ENCODE measurements at places on chromosomes 3 and 15.

DNA sequence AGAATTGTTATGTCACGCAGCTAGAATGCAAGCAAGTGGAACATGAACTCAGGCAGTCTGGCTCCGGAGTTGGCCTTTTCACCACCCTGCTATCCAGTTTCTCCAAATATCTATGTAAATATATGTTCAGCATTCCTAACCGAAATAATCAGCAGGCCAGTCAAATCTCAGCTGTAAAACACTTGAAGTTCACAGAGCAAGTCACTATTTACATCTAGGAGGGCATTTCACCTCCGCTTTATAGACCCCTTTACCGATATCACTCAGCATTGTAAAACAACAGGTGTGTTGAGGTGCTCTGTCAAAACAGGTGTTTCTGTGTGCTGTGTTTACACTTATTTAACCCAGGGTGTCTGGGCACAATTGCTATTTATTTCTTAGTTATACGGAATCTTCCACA, 12.2 kb upstream of the HES1 start:
- DNase-seq = no peak

DNA sequence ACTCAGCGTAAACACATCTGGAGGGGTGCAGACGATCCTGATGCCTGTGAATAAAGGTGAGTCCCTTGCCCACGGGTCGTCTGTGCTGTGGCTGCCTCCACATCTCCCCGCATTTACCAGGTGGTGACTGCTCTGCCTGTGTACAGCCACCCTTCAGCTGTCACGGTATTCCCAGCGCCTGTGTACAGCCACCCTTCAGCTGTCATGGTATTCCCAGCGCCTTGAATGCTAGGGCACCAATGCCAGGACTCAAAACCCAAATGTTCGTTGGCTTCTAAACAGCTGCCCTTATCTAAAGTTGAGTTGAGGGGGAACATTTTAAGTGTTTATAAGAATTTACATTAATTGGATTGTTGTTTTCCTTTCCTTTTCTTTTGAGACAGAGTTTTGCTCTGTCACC, 27.4 kb downstream of the MAP6D1 start:
- no peak for DNase-seq

DNA sequence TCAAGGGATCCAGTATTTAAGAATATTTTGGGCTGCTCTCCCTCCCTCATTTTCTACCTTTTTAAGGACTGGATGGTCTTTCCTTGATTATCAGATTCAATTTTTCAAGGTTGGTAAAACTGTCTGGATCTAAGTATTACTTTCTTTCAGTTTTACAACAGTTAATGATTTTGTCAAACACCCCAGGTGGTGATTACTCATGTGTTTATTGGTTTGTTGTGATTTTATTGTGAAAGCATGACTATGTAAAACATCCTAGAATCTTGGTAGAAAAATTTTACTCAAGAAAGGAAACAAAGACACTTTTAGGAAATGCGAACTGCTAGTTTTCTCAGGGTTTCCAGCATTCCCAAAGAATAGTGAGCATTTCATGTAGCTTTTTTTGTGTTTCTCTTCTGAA, 7.3 kb downstream of the GTF2E1 start:
- no peak for DNase-seq

DNA sequence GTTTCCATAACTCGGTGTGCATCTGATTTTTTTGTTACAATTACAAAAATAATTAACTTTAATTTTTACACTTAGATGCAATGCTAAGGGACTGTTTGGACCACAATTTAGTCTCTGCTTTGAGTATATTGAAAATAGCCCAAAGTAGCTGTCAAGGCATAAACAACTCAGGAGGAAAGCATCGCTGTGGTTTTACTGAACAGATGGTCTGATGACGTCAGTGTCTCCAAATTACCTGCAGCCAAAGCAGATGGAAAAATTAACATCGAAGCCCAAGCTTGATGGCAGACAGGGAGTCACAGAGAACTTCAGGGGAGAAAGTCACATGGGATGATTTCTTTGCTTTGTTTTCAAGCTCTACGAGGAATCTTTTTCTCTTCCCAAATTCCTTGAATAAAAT, 83.1 kb upstream of the PLCL2 start:
- DNase-seq = no peak

GRCh38 chr3:48268381-48268935, 27.6 kb downstream of the ZNF589 start:
- peak; percentile 75 for DNase-seq

DNA sequence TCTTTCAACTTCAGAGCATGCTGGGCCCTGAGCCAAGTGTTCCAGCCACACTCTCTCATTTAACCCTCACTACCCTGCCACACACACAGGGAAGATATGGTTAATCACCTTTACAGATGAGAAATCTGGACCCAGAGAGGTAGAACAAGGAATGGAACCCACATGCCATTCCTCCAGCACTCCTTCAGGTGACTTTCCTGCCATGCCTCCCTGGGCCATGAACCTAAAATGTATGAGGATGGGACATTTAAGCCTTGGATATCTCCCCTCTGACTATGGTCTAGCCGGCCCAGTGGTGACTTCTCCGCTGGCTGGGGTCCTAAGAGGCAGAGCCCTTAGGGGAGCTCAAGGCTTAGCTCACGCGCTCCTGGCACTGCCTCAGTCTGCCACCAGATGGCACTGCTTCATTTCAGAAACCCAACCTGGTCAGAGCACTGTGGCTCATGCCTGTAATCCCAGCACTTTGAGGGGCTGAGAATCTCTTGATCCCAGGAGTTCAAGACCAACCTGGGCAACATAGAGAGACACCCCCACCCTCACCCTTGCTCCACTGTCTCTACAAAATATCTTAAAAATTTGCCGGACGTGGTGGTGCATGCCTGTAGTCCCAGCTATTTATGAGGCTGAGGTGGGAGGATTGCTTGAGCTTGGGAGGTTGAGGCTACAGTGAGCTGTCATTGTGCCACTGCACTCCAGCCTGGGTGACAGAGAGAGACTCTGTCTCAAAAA, 2.2 kb upstream of the DCAF1 start:
- peak; percentile 85 for DNase-seq

DNA sequence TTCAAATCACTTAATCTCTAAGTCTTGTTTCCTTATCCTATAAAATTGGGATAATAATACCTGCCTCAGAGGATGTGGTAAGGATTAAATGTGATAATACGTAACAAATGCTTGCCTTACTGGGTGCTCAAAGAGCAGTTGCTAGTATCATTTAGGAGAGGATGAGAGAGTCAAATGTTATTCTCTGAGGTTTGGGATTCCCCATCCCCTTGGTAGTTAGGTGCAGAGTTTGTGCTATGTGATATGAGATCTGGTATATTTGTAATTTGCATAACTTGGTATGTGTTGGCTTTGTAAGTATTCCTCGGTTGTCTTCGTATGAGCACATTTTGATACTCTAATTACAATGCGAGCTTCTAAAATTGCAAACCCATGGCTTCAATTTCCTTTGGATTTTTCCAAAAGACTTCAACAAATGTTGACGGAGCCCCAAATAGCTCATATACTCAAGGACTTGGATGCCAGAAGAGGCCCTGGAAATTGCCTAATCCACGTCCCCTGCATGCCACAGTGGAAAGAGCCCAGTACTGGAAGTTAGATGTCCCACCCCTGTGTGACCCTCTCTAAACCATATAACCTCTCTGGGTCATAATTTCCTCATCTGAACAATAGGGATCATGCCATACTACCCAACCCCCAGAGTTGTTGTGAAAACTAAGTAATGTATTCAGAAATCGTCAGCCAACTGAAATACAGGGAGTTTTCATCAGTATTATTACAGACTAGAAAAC, 85.0 kb downstream of the FBN1 start:
- no peak for DNase-seq

DNA sequence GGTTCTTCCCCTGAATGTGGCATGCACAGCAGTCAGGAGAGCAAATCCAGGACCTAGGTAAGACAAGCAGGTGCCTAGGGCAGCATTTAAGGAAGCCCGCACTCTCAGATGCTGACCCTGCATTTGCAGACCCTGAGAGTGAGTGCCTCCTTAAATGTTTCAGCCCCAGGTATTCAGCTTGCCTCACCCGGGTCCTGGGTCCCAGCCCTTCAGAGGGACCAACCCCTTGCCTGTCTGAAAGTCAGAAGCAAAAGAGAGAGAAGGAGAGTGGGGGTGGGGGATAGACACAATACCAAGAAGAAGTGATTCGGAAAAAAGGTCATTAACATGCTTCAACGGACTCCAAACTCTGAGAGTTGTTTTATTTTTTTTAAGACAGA, 75.0 kb downstream of the MEGF11 start:
- DNase-seq = no peak

Data from stimulated activated CD4-positive, alpha-beta T cell treated with anti-CD3 and anti-CD28 coated beads, Interleukin-2, amount 100 ng/mL, for 48 hours (primary cell).